ENCODE measurements at places on chromosomes 5 and 9.

DNA sequence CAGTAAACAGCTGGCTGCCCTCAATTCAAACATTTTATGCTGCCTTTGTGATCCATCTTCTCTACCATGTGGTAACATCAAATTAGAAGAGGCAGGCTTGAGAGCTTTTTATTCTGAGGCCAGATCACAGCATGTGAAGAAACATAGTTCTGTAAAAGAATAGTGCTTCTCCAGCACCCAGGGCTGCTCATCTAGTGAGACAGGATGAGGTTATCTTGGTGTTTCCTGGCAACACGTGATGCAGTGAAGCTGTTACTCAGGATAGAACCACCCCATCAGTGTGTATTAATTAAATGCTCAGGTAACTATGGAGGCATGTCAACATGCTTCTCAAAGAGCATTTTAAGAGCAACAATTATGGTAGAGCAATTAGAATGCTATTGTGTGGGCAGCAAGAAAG is 400.5 kb upstream of the ACO1 start:
- DNase-seq, result no peak

- no peak for DNase-seq
These were observed 98.2 kb upstream of the SLCO6A1 start for GRCh38 chr5:102596951-102597350.

GRCh38 chr9:35114840-35115628 is 628 bp downstream of the ATOSB start:
- DNase-seq, result peak; percentile 80

- DNase-seq, result no peak
These were observed 216.9 kb downstream of the AUH start for GRCh38 chr9:91144769-91145168.

GRCh38 chr9:69466151-69466550 is 141.1 kb downstream of the ENTREP1 start:
- no peak for DNase-seq

- no peak for DNase-seq
These were observed 19.6 kb downstream of the MRPL36 start for GRCh38 chr5:1779782-1780613.

- DNase-seq, result no peak
These were observed 85.6 kb downstream of the CDH18 start for GRCh38 chr5:19902316-19902934.

DNA sequence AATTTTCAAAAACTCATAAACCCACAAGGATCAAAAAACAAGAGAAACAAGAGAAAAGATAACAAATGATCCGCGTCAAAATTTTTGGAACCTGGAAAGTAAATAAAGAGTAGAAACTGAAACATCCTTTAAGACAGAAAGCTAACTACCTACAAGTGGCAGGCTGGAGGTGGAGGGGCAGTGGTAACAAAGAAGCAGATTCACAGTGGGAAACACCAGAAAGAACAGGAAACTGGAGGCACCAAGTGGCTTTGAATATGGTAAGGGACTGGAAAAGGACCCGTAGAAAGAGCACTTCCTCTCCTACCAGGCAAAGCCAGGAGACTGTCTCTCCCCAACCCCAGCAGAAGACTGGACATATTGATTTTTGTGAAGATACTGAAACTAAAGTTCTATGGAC is 100.6 kb upstream of the TARS1 start:
- no peak for DNase-seq

DNA sequence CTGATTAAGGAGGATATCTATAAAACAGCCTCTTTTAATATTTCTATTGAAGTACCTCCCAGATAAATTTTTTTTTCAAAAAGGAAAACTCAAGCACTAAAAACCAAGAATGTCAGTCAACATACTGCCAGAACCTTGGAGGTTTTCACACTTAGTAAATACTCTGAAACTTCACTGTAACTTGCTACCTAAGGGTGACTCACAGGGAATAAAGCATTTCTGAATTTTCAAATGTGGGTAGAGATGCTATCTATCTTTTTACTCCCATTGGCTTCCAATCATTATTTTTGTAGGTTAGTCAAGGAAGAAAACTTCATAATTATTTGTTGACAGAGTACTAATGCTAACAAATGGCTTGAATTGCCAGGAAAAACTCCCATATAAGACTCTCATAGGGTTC is 46.1 kb downstream of the SLC25A46 start:
- DNase-seq, result no peak

DNA sequence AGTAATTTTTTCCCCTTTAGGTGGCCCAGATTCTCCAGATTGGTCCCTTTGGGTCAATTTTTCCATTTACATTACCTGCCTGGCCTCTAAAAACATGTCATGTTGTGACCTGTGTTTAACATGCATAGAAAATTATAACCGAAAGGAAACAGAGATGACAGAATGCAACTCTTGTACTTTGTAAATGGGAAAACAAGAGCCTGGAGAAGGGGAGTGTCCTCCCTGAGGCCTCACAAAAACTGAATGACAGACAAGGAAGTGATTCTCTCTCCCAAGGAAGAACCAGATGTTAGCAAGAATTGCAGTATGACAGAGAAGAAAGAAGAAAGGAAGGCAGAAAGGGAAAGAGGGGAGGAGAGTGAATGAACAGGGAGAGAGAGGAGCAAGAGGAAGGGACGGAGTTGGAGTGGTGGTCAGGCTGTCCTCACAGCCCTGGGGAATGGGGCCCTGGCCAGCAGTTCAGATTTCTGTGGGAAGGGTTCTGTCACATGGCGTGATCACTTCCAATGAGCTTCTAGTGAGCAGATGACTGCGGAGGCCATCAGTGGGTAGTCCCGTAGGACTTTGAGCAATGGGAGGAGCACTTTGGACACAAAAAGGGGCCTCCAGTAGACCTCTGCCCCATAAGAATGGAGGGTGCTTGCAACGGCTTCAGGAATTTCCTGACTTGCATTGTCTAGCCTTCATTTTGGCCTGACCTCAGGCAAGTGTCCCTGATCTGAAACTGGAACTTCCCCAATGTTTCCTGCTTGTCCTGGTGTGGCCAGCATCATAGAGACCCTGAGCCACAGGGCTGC is 31.6 kb downstream of the ABLIM3 start:
- DNase-seq, result no peak

- no peak for DNase-seq
These were observed 78.5 kb upstream of the CACNA1B start for GRCh38 chr9:137798901-137799629.

- DNase-seq, result no peak
These were observed 46.5 kb downstream of the PIP5K1B start for GRCh38 chr9:68751556-68751955.

- no peak for DNase-seq
These were observed 66.9 kb downstream of the HMCN2 start for GRCh38 chr9:130332384-130332926.

- no peak for DNase-seq
These were observed 167.3 kb downstream of the ROR2 start for GRCh38 chr9:91782708-91783214.

DNA sequence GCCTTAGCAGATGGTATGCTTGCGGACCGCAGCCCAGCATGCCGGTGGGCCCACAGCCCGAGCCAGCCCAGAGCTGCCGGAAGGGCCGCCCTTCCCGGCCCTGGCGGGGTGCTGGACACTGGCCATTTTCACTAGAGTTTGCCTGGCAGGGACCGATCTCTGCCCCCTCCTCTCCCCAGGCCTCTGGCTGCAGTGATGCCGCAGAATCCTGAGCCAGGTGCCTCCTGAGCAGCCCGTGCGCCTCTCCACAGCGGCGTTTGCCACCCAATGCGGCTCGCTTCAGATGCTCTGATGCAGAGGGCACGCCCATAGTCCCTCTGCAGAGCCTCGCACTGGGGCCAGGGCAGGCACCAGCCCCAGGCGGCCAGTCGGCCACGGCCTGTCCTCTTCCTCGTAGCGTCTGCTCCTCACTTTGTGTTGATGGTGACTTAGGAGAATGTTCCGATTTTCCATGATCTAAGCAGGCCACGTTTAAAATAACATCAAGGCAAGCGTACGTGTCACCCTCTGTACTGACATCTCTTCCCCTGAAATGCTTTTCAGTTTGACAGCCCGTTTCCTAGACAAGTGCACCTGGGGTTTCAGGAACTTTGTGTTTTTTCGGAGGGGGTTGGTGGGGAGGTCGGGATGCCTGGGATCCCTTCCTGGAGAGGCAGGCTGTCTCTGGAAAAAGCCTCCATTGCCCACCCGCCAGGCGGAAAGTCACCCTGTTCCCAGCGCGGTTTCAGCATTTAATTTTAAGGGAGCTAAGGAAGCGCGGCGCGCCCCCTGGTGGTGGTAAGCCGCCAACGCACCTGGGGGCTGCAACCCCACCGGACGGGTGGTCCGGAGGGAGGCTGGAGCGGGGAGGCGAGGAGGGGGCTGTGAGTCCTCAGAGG is 29.8 kb upstream of the HMCN2 start:
- DNase-seq, result peak; percentile 57

DNA sequence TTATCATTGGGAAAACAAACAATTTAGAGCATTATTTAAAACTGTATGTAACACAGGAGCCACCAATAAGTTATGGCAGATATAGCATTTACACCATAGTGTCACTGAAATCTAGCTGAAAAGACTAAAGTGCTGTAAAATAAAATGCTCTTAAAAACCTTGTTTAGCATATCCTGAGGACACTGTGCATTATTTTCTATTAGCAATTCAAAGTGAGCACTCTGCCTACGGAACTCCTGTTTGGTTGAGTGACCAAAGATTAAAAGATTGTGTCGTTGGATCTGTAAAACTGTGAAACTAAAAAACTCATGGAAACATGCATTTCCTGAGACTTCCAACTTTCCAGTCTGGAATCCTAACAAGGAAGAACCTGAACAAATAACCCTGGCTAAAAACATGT is 95.9 kb upstream of the C6 start:
- DNase-seq, result no peak

GRCh38 chr9:129402371-129402739 is 218.5 kb downstream of the C9orf50 start:
- DNase-seq, result peak; percentile 33

GRCh38 chr9:130302785-130303612 is 37.4 kb downstream of the HMCN2 start:
- DNase-seq, result no peak

DNA sequence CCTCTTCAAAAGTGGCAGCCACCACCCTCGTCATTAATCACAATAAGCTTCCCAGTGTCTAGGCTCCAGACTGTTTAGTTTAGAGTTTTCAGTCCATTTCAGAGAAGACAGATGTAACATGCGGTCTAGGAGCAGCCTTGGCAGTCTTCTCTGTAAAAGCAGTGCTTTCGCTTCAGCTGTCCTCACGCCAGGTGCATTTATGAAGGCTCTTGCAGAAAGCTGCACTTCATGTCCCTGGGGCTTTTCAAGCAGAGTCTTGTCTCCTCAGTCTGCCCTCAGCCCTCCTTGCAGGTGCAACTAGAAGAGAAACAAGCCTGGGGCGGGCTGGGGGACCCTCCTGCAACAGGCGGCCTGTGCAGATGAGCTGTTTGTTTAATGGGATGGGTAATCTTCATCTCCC is 281.9 kb downstream of the DRD1 start:
- DNase-seq, result no peak

DNA sequence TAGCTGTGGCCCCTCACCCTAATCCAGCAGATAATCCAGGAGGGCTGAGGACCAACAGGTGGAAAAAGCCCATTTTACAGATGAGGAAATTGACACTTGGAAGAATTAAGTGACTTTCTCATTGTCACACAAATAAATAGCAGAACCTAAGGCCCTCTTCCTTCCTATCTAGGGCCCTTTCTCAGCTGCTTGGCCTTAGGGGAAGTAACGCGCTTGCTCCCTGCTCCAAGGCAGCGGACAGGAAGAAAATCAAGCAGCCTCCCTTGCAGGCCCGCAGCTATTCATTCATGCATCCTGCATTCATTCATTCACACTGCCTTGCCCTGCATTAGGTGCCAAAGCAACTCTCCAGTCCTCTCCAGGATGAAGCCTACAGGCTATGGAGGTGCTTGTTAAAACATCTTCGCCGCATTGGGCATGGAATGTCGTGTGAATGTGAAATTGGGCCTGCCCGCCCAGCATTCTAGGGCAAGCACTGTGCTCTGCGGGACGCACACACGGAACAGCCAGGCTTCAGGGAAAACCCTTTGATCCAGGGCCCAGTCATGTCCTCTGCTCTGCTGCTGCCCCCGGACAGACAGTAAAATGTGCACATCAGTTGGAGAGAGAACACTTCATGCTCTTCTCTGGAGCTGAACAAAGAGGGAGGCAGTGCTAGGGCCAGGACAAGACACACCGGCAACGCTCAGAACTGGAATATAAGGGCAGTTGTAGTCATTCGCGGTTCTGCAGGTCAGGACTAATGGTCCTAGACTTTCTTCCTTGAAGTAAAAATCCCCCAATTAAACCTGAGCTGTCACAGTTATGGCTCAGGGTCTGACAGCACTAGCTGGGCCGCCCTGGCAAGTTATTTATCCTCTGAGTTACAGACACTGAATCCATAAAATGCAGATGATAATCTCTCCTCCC is 166.0 kb downstream of the COL23A1 start:
- no peak for DNase-seq

DNA sequence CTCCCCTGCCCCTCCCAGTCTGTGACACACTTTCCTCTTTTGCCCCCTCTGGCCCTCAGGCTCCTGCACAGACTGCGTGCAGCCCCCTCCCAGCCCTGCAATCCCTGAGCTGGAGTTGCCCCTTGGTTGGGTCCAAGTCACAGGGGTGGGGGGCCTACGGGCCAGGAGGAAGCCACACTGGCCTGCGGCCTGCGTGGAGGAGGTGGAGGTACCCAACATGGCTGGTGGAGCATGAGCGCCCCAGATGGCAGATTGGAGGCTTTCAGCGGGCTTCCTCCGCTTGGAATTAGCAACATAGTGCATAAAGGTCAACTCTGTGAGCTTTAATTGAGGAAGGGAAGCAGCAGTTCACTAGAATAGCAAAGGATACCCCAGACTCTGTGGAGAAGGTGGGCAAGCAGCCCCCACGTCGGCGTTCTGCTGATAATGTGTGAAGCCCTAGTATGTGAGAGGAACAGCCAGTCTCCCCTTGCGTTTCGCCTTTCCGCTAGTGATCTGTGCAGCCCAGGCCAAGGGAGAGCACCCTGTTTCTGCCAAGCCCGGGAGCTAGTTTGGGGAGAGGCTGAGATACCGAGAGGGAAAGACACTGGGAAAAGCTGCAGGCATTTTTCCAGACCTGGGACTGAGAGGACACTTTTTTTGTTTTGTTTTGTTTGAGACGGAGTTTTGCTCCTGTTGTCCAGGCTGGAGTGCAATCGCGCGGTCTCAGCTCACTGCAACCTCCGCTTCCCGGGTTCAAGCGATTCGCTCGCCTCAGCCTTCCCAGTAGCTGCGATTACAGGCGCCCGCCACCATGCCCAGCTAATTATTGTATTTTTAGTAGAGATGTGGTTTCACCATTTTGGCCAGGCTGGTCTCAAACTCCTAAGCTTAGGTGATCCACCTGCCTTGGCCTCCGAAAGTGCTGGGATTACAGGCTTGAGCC is 35.3 kb upstream of the MACIR start:
- no peak for DNase-seq

GRCh38 chr5:158917731-158918130 is 182.0 kb downstream of the EBF1 start:
- peak; percentile 27 for DNase-seq

Measured in heart left ventricle (tissue), 16 donors.